ENCODE measurements at places on chromosomes 16 and 17.
A peak's percentile ranks its signal among the peaks of the same experiment; 100 is the strongest.

- no peak for DNase-seq
Measured at GRCh38 chr16:69812688-69813014, 50.5 kb downstream of the WWP2 start.

- DNase-seq: no peak
Measured at GRCh38 chr16:8764525-8765250, 32.8 kb downstream of the TMEM186 start.

- DNase-seq: no peak
Measured at GRCh38 chr17:14434506-14434905, 133.6 kb downstream of the HS3ST3B1 start.

DNA sequence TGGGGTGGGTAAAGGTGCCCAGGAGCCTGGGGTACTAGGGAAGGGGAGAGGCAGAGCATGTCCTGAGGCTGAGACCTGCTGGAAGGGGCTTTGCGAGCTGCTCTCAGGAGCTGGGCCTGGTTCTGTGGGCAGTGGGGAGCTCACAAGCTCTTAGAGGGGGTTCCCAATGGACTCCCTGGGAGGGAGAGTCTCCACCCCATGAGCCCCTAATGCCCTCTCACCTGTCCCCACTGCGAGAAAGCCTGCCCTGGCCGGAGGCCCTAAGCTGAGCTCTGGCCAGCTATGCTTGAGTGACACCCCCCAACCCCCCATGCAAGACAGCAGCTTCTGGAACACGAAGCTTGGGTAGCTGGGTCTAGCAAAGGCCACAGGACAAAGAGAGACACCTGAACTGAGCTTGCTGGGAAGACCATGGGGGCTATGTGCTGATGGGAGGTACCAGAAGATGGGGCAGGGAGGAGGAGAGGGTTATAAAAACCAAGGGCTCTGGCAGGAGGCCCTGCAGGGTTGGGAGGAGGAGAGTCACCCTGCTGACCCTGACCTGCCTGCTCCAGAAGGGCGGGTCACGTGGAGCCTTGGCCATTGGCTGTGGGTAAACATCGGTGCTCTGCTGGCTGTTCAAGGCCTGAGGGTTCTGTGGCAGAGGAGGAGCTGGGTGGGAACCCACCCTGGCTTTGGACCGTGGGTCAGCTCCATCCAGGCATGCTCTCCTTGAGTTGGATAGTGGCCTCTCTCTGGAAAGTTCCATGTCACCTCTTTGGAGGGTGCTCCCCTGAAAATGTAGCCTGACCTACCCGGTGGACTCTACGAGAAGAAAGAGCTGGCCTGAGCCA is 106.7 kb downstream of the RAB11FIP4 start:
- no peak for DNase-seq

DNA sequence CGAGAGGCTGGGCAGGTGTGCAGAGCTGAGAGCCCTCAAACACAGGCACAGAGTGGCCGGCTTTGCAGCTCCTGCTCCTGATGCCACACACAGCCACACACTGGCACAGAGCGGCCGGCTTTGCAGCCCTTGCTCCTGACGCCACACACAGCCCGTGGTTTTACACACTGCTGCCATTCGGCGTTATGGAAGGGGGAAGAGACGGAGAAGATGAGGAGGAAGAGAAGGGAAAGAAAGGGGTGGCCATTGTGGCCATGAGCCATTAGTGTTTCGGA is 26.8 kb downstream of the WSCD1 start:
- DNase-seq: no peak

- no peak for DNase-seq
Measured at GRCh38 chr16:79069633-79070032, 530.9 kb downstream of the MAF start.

- no peak for DNase-seq
Measured at GRCh38 chr16:81167851-81168250, 70.6 kb upstream of the BCO1 start.

DNA sequence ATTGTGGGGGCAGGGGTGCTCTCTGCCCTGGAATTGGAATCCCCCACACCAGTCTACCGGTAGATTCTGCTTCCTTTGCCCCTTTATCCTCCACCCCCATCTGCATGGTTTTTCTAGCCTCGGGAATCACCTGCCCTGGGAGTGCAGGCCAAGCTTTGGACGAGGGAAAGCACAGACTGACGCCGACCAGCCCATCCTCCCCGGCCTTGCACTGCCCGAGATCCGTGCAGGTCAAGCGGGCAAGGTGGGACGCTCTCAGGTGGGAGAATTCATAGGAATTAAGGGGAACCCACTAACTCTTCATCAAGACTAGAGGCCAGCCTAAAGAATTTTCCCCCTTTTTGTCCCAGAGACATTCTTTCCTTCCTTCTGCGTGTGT is 9.9 kb upstream of the HOXB13 start:
- DNase-seq: no peak

GRCh38 chr17:35183332-35183731 is 10.9 kb downstream of the SLC35G3 start:
- no peak for DNase-seq

DNA sequence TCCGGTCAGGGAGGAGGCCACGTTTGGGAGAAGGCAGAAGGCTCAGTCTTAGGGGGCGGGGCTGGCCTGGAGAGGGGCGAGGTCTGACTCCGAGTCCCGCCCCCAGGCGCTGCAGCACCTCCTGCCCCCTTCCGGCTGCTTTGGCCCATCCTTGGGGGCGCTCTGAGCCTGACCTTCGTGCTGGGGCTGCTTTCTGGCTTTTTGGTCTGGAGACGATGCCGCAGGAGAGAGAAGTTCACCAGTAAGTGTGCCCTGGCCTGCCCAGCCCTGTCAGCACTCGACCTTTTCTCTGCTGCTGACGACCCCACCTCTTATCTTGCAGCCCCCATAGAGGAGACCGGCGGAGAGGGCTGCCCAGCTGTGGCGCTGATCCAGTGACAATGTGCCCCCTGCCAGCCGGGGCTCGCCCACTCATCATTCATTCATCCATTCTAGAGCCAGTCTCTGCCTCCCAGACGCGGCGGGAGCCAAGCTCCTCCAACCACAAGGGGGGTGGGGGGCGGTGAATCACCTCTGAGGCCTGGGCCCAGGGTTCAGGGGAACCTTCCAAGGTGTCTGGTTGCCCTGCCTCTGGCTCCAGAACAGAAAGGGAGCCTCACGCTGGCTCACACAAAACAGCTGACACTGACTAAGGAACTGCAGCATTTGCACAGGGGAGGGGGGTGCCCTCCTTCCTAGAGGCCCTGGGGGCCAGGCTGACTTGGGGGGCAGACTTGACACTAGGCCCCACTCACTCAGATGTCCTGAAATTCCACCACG is 1.5 kb downstream of the TNFRSF12A start:
- no peak for DNase-seq

GRCh38 chr16:86963600-86964575 is 353.3 kb downstream of the C16orf95 start:
- no peak for DNase-seq

- no peak for DNase-seq
Measured at GRCh38 chr16:69201787-69202186, 14.8 kb downstream of the SNTB2 start.

GRCh38 chr17:74898376-74898946 is 5.0 kb upstream of the FADS6 start:
- DNase-seq: no peak

DNA sequence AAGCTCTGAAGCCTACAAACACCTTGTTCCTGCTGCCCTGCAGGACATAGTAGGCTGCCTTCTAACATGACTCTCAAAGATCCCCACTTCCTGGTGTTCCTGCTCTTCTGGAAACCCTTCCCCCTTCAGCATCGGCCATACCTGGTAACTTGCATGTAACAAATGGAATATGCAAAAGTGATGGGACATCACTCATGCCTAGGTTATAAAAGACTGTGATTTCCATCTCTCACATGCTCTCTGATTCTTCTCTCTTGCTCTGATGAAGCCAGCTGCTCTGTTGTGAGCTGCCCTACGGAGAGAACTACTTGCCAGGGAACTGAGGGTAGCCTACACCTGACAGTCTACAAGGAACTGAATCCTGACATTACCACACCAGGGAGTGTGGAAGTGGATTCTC is 72.9 kb upstream of the IRX6 start:
- DNase-seq: no peak

DNA sequence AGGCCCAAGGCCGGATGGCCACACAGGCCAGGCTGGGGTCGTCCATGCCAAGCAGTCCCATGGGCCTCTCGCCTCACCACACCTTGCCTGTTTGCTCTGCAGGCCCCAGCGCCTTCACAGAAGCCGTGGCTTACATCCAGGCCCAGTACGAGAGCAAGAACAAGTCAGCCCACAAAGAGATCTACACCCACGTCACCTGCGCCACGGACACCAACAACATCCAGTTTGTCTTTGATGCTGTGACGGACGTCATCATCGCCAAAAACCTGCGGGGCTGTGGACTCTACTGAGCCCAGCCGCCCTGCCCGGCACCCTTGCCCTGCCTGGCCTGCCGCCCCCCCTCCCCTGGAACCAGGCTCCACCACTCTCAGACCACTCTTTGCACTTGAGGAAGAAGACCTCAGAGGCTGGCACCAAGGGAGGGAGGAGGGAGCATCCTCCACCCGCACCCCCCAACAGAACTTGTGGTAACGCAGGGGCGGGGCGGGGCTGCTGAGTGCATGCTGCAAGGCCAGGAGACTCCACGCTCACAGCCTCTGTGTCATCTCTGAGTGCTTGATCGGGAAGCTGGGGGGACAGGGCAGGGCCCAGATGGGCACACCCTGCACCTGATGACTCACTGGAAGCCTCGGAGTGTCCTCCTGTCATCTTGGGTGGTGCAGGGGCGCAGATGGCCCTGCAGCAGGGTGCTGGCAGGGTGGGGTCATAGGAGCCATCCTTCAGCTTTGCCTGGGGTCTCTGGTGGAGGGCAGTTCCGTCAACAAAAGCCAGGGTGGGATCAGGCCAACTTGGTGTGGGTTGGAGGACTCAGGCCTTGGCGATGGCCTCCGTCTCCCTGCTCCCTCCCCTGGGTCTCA is 81.5 kb downstream of the AMFR start:
- no peak for DNase-seq

DNA sequence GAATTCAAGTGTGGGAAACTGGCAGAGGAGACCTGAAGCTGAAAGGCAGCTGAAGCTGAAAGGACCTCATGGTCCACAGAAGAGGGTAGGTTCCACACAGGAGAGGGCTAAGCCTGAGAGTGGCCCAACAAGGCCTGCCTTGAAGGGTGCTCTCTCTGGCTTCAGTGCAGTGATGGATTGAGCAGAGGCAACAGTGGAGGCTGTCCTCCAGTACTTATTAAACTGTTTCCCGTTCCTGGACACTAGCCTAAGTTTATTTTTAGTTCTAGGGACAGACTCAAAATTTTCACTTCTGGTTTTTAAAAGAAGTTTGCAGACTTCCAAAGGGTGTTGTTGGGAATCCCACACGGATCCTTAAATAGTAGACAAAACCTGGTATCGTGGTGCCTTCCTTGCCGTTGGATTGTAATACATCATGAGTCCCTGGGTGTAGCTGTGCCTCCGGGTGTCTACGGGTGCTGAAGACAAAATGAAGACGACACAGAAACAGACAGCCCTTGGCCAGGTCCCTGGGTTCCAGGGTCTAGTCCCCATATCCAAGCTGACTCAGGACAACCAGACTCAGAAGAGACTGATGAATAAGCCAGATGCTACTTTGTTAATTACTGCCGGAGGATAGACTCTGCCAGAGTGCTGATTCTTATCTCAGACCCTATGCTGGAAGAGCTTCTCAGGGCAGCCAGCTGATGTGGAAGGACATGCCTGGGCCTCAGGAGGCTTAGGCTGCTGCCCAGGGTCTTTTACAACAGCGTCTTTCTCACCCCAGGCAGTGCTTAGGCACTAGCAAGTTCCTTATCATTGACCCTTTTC is 7.1 kb upstream of the CMTM4 start:
- DNase-seq: no peak

DNA sequence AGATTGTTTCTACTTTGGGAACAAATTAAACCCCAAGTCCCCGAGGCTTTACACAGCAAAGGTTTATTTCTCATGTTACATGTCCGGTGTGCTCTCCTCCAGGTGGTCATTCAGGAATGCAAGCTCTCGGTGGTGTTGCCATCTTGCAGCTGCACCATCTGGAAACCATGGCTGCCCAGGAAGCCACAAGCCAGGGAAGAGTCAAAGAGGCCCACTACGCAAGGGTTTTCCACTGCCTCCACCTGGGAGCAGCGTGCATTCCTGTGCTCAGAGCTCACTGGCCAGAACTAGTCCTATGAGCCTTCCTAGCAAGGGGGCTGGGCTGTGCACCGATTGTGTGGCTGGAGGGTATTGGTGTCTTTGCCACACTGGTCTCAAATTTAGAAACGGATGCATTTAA is 128.8 kb upstream of the FOXF1 start:
- no peak for DNase-seq

DNA sequence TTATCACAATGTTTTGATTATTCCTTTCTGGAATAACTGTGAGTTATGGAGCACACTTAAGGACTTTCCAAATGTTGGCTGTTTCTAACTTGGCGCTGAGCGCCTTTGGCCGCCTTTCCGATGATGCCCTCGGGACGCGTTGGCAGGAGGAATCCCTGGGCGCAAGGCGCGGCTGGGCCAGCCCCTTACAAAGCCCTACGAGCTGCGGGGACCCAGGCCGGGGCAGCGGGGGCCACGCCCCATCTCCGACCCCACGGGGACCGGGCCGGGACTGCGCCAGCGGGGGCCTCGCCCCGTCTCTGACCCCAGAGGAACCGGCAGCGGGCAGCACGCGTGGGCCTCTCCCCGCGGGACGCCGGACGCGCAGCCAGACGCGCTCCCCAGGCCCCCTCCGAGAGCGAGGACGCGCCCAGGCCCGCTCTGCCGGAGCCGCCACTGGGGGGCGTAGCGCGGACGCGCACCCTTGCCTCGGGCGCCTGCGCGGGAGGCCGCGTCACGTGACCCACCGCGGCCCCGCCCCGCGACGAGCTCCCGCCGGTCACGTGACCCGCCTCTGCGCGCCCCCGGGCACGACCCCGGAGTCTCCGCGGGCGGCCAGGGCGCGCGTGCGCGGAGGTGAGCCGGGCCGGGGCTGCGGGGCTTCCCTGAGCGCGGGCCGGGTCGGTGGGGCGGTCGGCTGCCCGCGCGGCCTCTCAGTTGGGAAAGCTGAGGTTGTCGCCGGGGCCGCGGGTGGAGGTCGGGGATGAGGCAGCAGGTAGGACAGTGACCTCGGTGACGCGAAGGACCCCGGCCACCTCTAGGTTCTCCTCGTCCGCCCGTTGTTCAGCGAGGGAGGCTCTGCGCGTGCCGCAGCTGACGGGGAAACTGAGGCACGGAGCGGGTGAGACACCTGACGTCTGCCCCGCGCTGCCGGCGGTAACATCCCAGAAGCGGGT is at the start of gene GAA:
TSS of gene GAA (plus strand) at position 571 of the 935 bp plus-strand sequence. CDS start 3,006 bp downstream, outside the sequence.
- peak; percentile 84 for DNase-seq

- DNase-seq: no peak
Measured at GRCh38 chr17:40509626-40510327, 8.4 kb upstream of the TNS4 start.

DNA sequence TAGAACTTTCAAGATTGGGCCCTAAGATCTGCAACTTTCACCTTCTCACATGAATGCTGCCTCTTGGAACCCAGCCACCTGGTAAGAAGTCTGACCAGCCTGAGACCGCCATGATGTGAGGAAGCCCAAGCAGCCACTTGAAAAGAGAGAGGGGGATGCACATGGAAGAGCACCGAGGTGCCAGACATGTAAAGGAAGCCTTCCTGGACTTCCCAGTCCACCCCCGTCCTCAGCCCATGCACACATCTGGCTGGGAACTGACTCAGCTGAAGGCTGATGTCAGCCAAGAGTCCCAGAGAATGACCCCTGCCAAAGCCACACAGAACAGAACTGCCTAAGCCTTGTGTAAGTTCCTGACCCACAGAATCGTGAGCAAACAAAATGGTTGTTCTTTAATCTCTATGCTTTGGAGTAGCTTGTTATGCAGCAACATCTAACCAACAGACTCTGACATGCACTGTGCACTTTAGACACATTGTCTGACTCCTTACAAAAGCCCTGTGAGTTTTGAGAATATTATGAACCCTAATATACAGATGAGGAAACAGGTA is 86.7 kb downstream of the RMI2 start:
- DNase-seq: no peak

GRCh38 chr17:18356624-18357023 is 6.7 kb downstream of the SHMT1 start:
- DNase-seq: no peak
